ENCODE measurements at places on chromosomes 13 and 19. TPM values are rescaled to one million over a fixed set of nuclear protein-coding genes. Genes with fewer than 3 reads are reported as not detected.

- no peaks in the 10 kb centered on the region for H3K4me1 ChIP-seq
- H3K27me3 ChIP-seq, result no peaks in the 10 kb centered on the region
- no peak for DNase-seq
- H3K4me3 ChIP-seq, result no peak overlapping the region
- no peak overlapping the region for H3K27ac ChIP-seq
These were observed 880.4 kb downstream of the EFNB2 start for GRCh38 chr13:105655046-105655445.

DNA sequence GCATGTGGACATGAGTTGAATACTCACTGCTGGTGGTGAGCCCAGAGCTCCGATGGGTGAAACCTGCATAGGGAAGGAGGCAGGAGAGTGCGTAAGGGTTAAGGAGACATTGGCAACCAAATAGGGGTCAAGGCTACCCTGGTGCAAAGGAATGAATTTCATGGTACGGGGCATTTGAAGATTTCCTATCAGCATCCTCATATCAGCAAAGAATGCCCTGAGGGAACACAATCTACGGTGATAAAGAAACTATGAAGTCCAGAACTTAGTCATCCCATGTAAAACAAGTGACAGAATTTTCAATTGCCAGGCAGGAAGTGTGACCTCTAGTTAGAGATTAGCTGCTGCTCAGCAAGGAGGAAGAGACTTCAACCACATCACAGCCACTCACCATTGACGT lies 64.9 kb downstream of the MBD3L1 start:
- no peak overlapping the region for H3K4me3 ChIP-seq
- no peak for DNase-seq
- no peaks in the 10 kb centered on the region for H3K36me3 ChIP-seq
- H3K27me3 ChIP-seq, result no peaks in the 10 kb centered on the region
- H3K4me1 ChIP-seq, result no peaks in the 10 kb centered on the region

DNA sequence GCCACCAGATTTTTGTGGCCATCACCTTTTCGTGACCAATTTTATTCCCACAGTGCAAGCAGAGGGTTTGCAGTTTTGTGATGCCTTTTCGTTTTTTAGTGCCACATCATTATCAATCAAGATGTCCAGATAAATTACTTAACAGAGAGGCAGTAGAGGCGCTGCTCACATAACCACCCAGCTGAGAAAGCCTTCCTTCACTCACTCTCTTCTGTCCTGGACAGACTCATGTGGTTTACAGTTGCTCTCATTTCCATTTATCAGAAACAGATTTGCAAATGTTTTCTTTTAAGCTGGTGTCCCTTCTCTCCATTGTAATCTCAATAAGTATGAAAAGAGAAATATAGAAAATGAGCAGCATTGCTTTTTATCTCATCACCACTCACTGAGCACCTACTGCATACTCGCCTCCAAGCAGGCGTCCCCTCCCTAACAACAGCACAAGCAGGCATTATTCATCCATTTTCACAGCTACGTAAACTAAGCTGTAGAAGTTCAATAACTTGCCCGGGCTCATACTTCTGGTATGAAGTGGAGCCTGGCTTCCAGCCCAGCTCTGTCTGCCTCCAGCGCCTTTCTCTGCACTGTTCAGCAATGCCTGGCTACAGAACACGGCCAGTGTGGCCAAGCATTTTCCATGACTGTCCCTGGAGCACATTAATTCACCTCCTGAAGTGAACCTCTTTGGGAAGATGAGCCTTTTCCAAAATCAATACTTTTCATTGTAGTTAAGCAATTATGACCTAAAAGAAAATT lies 34.6 kb upstream of the KATNAL1 start:
- DNase-seq, result no peak
- H3K4me1 ChIP-seq, result peaks cover 33% of the 10 kb centered on the region
- H3K36me3 ChIP-seq, result peaks cover 25% of the 10 kb centered on the region
- H3K27ac ChIP-seq, result peak overlapping the region; percentile 25

DNA sequence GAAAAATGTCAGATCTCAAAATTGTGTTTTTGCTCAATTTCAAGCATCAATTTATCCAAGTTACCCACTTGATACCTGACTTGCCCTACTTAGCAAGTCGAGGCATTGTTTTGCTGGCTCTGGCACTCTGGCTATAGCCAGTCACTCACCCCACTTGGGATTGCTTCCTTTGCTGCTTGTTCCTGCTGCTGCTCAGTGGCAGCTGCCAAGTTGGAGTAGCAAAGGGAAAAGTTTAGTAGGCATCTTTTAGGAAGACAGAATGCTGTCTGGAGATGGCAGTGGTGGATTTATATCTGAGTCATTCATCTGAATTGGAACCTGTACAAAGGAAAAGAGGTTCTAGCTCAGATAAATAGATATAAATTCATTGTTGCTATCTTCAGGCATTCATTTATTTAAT lies 41.2 kb downstream of the PCCA start:
- H3K27me3 ChIP-seq, result no peaks in the 10 kb centered on the region
- H3K36me3 ChIP-seq, result no peaks in the 10 kb centered on the region
- H3K4me3 ChIP-seq, result no peak overlapping the region
- no peak for DNase-seq
- peaks cover 5% of the 10 kb centered on the region for H3K4me1 ChIP-seq

- H3K27ac ChIP-seq, result no peak overlapping the region
- no peak overlapping the region for H3K4me3 ChIP-seq
- H3K27me3 ChIP-seq, result no peaks in the 10 kb centered on the region
- H3K4me1 ChIP-seq, result peaks cover 32% of the 10 kb centered on the region
- DNase-seq, result no peak
These were observed 4.0 kb downstream of the TCF3 start for GRCh38 chr19:1648459-1648849.

GRCh38 chr13:42378383-42378780 lies 106.4 kb downstream of the AKAP11 start:
- H3K27ac ChIP-seq, result no peak overlapping the region
- H3K36me3 ChIP-seq, result no peaks in the 10 kb centered on the region
- DNase-seq, result no peak
- H3K27me3 ChIP-seq, result no peaks in the 10 kb centered on the region
- no peak overlapping the region for H3K4me3 ChIP-seq
- peaks cover 23% of the 10 kb centered on the region for H3K4me1 ChIP-seq

GRCh38 chr19:35063940-35064818 lies 22.7 kb downstream of the HPN start:
- H3K4me1 ChIP-seq, result no peaks in the 10 kb centered on the region
- no peaks in the 10 kb centered on the region for H3K36me3 ChIP-seq
- no peaks in the 10 kb centered on the region for H3K27me3 ChIP-seq
- DNase-seq, result no peak
- no peak overlapping the region for H3K4me3 ChIP-seq

DNA sequence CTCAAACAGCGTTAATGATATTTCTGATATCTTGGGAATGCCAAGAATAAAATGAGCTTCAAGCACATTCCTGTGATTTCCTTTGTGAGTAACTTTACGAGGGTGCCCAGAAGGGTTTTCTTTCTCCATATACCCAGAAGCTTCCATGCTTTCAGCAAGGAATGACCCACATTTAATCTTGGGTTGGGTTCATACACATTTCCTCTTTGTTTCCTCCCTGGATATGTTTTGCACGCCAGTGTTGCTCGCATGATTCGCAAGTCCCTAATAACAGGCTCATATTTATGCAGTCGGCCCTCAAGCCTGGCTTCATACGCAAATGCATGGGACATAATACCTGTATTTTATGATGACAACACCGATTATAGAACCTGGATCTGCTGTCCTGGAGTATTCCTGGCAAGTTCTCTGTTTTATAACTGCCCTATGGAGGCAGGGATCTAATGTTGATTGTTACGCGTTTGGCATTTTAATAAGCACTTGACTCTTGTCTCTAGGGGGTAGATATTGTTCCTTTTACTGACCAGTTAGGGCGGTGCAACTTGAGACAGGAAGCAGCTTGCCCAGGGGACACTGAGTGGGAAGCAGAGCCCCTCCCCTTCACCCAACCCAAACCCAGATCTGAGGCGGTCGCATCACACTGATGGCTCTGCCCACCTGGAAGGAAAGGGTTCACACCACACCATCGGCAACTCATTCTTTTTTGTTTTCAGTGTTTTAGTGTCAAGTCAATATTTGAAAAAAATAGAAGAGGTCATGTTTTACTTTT lies 220.4 kb upstream of the SOX1 start:
- H3K27ac ChIP-seq, result no peak overlapping the region
- no peak overlapping the region for H3K4me3 ChIP-seq
- DNase-seq, result no peak
- peaks cover 19% of the 10 kb centered on the region for H3K27me3 ChIP-seq

Gene TEX29
- polyA plus RNA-seq, result 10.1 TPM

DNA sequence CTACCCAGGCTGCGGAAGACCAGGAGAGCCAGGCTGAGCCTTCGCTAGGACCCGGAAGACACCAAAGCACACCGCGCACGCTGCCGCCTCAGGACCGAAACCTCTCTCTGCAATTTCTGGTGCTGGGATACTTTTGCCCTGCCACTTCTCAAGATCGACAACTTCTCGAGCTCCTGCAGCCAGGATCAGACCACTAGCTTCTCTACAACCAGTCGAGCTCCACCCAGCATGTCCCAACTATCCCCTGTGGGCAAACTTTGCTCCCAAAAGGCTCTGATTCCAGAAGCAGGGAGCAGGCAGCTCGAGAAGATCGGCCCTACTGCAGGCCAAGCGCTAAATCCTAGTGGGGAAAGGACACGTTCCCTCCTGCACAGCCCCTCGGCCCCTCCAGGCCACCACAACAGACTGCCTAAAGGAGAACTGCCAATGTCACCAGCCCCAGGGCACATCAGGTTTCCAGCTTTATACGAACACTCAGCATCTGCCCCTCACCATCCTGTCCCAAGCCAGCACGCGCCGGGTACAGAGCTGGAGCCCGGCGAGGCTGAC lies 979 bp downstream of the AKAP8 start:
- H3K4me3 ChIP-seq, result peak overlapping the region; percentile 94
- peak overlapping the region; percentile 96 for H3K27ac ChIP-seq
- DNase-seq, result peak; percentile 40
- no peaks in the 10 kb centered on the region for H3K27me3 ChIP-seq
- H3K4me1 ChIP-seq, result peaks cover 6% of the 10 kb centered on the region
- H3K36me3 ChIP-seq, result peaks cover 23% of the 10 kb centered on the region

Gene NAPSA
- polyA plus RNA-seq, result 6.4 TPM

DNA sequence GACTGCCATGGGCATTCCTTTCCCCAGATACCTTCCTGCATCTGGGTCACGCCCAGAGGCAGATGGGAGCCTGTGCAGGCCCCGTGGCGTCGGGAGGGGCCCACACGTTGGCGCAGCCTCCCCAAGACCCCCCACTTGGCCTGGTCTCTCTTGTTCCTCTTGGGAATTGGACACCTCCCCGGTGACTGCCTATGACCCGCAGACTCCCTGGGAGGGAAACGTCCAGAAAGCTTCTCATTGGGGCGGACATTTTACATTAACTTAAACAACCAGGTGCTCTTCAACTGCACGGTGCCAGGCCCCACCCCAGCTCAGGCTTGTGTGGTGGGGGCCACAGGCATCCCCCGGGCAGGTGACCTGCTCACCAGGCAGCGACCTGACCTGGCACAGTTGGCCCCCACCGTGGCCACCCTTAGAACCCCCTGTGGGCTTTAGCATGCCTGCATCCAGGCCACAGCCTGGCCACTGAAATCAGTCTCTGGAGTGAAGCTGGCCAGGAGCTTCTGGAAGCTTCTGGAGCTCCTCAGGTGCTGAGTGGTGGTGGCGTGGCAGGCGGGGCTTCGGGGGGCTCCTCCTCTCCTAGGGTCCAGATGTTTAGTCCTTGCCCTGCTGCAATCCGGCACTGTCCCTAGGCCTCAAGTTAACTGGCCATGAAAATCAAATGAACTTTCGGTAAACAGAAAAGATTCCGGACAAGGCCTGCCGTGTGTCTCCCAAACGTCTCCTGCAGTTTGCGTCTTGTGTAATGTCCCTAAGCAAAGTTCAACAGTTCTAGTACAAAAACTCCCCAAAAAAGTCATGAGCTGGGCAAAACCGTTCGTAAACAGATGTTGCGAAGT lies 8.5 kb upstream of the PROZ start:
- no peak overlapping the region for H3K27ac ChIP-seq
- H3K27me3 ChIP-seq, result peaks cover 12% of the 10 kb centered on the region
- H3K4me3 ChIP-seq, result no peak overlapping the region
- no peak for DNase-seq
- peaks cover 3% of the 10 kb centered on the region for H3K4me1 ChIP-seq

DNA sequence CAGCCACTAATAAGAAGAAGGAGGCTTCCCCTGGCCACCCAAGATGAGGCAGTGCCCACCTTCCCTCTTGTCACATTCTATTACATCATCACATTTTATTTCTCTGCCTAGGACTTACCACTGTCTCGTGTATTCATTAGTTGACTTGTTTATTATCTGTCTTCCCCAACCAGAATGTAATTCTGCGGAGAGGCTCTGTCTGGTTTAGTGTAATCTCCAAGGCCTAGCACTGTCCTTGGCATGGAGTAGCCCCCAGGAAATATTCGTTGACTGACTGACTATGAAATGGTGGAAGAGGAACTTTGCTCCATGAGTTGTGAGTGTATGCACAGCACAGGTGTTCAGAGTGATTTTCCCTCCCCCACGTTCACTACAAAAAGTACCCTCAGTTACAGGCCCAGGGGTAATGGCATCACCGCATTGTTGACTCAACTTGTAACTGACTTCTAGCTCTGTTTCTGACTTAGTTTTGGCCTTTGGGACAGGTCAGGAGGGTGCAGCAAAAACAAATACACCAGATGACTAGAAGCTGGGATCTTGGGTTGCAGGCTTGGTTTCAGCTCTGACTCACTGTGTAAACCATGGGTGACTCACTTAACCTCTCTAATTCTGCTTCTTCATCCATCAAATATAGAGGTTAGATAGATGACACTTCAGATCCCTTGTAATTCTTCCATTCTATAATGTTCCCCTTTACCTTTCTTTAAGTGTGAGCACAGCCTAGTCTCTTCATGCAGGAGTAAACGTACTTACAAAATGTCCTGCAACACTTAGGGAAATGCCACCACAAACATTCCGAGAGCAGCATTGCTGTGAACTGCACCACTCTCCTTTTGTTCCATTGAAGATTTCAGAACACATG lies 229.7 kb downstream of the KCNRG start:
- peaks cover 29% of the 10 kb centered on the region for H3K4me1 ChIP-seq
- DNase-seq, result no peak
- no peak overlapping the region for H3K4me3 ChIP-seq
- H3K27me3 ChIP-seq, result no peaks in the 10 kb centered on the region
- H3K27ac ChIP-seq, result no peak overlapping the region

Gene ZSCAN4
- 0.96 TPM for polyA plus RNA-seq

Gene NUFIP1
- polyA plus RNA-seq, result 4.1 TPM

- no peak for DNase-seq
- H3K36me3 ChIP-seq, result no peaks in the 10 kb centered on the region
- no peaks in the 10 kb centered on the region for H3K27me3 ChIP-seq
These were observed 260.0 kb downstream of the KLF12 start for GRCh38 chr13:73873940-73874830.

Gene CGB5
- polyA plus RNA-seq, result 0.98 TPM

Gene MAST1
- polyA plus RNA-seq, result 0.91 TPM

Gene C19orf67
- 0.18 TPM for polyA plus RNA-seq

GRCh38 chr13:46339035-46339666 lies 47.9 kb downstream of the RUBCNL start:
- peaks cover 9% of the 10 kb centered on the region for H3K4me1 ChIP-seq
- no peak overlapping the region for H3K4me3 ChIP-seq
- no peaks in the 10 kb centered on the region for H3K27me3 ChIP-seq
- no peak for DNase-seq
- H3K27ac ChIP-seq, result peak overlapping the region; percentile 15

Gene LIM2
- not detected for polyA plus RNA-seq

- no peaks in the 10 kb centered on the region for H3K27me3 ChIP-seq
- no peak overlapping the region for H3K4me3 ChIP-seq
- H3K36me3 ChIP-seq, result no peaks in the 10 kb centered on the region
- DNase-seq, result peak; percentile 83
- H3K27ac ChIP-seq, result peak overlapping the region; percentile 38
These were observed 29.6 kb upstream of the RCBTB2 start for GRCh38 chr13:48562296-48563066.

Gene SAMD1
- polyA plus RNA-seq, result 43.6 TPM

All from thymus (tissue), 14 donors.